Right renal cortex interstitium (tissue), 3 donors: ENCODE measurements at places on chromosomes 4 and X. TPM values are rescaled to one million over a fixed set of nuclear protein-coding genes. Genes with fewer than 3 reads are reported as not detected.

ARHGAP4 gene
- polyA plus RNA-seq: 25.8 TPM

AKAP14 gene
- polyA plus RNA-seq: 0.31 TPM

- no peak for DNase-seq
Observed at GRCh38 chr4:24769571-24769970, 25.8 kb upstream of the SOD3 start.

DNA sequence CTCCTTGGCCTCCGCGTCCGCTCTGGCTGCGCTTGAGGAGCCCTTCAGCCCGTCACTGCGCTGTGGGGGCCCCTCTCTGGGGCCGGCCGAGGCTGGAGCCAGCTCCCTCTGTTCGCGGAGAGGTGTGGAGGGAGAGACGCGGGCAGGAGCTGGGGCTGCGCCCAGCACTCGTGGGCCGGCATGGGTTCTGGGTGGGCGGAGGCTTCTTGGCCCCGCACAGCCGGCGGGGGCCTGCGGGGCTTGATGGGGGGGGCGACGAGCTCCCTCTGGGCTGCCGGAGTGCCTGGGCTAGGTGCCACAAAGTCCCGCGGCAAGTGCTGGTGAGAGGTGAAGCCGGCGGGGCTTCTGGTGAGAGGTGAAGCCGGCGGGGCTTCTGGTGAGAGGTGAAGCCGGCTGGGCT, 61.9 kb downstream of the ANKRD50 start:
- DNase-seq: no peak

DNA sequence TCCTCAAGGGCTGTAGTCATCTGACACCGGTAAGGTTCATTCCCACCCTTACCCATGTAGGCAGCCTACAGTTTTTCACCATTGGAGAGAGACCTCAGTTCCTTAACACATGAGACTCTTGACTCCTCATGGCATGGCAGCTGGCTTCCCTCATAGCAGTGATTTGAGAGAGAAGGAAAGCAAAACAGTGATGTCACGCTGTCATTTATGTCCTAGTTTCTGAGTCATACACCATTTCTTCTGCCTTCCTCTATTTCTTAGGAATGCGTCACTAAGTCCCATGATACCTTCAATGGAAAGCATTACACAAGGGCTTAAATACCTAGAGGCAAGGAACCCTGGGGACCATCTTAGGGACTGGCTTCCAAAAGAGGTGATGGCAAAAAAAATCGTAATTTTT, 226.1 kb downstream of the SPCS3 start:
- DNase-seq: no peak
